ENCODE measurements at places on chromosomes 11 and 22. TPM values are rescaled to one million over a fixed set of nuclear protein-coding genes. Genes with fewer than 3 reads are reported as not detected.
A peak's percentile ranks its signal among the peaks of the same experiment; 100 is the strongest.

DNA sequence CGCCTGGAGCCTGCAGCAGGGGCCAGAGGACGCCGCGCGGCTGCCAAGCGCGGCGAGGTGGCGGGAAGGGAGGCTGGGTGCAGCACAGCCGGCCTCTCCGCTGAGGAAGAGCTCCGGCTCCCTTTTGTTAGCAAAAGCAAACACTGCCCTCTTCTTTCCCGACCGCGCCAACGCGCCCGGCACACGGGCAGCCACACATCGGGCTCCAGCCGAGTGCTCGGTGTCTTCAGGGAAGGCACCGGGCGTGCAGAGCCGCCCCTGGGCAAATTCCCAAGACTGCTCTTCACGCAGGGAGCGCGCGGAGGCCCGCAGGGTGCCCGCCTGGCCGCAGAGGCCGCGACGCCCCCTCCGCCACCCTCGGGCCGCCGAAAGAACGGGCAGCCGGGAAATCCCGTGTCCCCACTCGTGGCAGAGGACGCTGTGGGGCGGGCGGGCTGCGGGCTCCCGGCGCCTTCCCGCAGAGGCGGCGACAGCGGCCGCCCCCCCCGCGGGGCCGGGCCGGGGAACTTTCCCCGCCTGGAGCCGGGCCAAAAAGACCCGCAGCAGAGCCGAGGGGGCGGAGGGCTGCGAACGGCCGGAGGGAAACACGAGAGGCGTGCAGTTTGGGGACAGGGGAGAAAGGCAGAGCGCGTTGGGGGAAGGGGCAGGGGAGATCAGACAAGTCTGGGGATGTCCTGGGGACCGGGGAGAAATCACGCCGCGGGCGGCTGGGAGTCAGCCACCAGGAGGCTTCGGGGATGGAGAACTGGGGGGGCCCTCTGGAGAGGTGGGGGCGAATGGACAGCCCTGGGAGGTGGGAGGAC lies 931 bp downstream of the CADM1 start:
- H3K27me3 ChIP-seq = peaks cover 17% of the 10 kb centered on the region
- no peaks in the 10 kb centered on the region for H3K36me3 ChIP-seq
- peak; percentile 44 for DNase-seq
- H3K4me3 ChIP-seq = no peak overlapping the region
- peaks cover 17% of the 10 kb centered on the region for H3K4me1 ChIP-seq
- peak overlapping the region; percentile 86 for H3K27ac ChIP-seq

The KRTAP5-8 gene
- 0.73 TPM for total RNA-seq

DNA sequence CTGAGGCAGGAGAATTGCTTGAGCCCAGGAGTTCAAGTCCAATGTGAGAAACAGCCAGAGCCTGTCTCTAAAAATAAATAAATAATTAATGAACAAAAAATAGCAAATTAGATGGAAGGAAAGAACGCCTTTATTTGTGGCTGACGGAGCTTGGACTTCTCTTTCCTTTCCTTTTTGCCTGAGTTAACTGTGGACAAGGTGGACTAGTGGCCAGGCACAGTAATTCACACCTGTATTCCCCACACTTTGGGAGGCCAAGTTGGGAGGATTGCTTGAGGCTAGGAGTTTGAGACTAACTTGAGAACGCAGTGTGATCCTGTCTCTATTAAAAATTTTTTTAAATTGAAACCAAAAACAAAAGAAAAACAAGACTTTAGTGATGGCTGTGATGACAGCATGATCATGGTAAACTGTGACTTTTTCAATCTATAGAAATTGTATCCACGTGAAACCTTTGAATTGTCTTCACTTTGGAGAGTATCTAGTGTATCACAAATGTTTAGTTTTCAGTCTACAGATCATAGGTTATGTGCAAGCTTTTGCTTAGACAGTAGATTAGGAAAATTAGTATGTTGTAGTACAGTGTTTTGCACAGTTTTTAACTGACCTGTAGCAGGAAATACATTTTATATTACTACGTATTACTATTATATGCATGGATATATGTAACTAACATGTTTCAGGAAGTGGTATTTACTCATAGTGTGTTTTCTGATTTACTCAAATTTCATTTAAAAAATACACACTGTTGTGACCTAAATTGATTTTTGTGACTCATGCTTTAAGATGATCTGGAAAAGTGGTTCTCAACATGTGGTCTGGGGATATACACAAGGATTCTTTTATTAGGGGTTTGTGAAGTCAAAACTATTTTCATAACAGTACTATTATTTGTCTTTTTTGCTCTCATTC lies 42.1 kb downstream of the KDM2A start:
- H3K4me1 ChIP-seq = peaks cover 11% of the 10 kb centered on the region
- no peak for DNase-seq
- no peaks in the 10 kb centered on the region for H3K27me3 ChIP-seq

GRCh38 chr11:2745511-2745910 lies 45.7 kb upstream of the KCNQ1OT1 start:
- H3K36me3 ChIP-seq = no peaks in the 10 kb centered on the region
- H3K27ac ChIP-seq = no peak overlapping the region
- H3K27me3 ChIP-seq = no peaks in the 10 kb centered on the region
- peaks cover 54% of the 10 kb centered on the region for H3K4me1 ChIP-seq
